ENCODE measurements at places on chromosomes 3 and 15.

GRCh38 chr3:116112696-116113095, 332.6 kb downstream of the LSAMP start:
- DNase-seq = no peak

GRCh38 chr3:70383360-70383831, 71.0 kb upstream of the MDFIC2 start:
- DNase-seq = no peak

GRCh38 chr3:47283193-47283537, 421 bp downstream of the KLHL18 start:
- peak; percentile 20 for DNase-seq

- no peak for DNase-seq
Measured at GRCh38 chr15:39301589-39301999, 279.3 kb upstream of the THBS1 start.

- no peak for DNase-seq
Measured at GRCh38 chr15:32888221-32888761, 170.5 kb downstream of the GREM1 start.

GRCh38 chr15:49864251-49864650, 243.4 kb downstream of the DTWD1 start:
- DNase-seq = no peak

DNA sequence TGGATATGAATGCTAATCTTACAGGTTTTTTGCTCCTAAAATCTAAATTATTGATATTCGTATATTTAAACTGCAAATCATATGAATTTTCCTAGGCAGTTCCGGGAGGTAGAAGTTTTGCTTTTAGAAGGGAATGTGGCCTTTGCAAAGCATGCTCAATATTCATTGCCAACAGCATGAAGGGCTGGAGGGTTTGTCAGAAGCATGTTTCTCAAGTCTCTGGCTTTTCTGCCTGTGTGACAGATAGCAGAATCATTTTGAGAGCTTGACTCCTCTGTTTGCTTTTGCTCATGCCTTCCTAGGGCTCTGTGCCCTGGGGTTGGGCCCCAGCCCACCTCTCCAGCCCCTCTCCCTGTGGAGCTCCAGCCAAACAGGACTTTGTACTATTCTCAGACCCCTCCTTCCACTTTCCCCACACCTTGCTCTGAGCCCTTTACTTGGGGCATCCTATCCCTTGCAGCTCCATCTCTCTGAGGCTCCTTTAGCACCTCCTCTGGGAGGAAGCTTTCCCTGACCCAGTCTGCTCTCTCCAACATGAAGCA, 91.3 kb downstream of the ARNT2 start:
- DNase-seq = no peak

DNA sequence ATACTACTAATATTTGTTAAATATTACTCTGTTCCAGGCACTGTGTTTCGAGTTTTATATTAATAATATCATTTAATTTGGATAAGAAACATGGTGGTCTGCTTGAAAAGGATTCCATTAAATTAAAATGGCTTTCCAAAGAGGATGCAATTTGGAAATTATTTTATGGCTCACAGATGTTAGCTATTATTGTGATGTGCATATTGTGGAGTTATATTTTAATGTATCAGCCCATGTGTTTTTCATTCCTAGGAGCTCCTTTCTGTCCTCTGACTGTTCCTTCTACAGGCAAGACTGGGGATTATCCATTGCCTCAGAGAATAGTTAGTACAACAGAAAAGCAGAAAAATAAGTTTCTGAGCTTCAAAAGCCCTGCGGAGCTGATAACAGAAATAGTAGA, 376.7 kb upstream of the PDZRN3 start:
- DNase-seq = no peak

GRCh38 chr3:5012367-5012766, 33.1 kb downstream of the BHLHE40 start:
- DNase-seq = no peak

DNA sequence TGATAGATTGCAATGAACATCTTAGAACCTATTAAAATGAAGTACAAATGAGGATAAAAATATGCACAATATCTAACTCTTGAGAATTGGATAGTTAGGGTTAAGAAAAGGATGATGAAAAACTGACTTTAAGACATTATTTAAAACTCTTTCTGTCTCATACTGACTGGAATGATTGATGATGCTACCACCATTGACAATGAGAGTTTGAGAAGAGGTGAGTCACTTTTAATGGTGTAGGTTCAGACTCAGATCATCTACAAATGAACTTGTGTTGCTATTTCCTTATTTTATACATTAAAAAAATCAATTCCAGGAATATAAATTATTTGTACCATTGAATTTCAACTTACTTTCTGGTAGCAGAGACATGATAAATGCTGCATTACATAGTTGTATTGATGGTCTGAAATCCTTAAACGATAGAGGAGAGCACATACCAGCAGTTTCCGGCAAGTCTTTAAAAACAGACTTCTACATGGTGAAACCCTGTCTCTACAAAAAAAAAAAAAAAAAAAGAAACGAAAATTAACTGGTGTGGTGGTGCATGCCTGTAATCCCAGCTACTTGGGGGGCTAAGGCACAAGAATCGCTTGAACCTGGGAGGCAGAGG, 409.0 kb downstream of the OTOL1 start:
- no peak for DNase-seq

- DNase-seq = no peak
Measured at GRCh38 chr15:70633103-70633831, 130.1 kb downstream of the UACA start.

- DNase-seq = no peak
Measured at GRCh38 chr3:130857336-130858026, 36.4 kb upstream of the ATP2C1 start.

GRCh38 chr15:40106203-40107161, 2.2 kb downstream of the BMF start:
- no peak for DNase-seq

- no peak for DNase-seq
Measured at GRCh38 chr3:176399193-176399592, 798.1 kb downstream of the TBL1XR1 start.

- no peak for DNase-seq
Measured at GRCh38 chr15:34084086-34084485, 17.6 kb downstream of the EMC7 start.

DNA sequence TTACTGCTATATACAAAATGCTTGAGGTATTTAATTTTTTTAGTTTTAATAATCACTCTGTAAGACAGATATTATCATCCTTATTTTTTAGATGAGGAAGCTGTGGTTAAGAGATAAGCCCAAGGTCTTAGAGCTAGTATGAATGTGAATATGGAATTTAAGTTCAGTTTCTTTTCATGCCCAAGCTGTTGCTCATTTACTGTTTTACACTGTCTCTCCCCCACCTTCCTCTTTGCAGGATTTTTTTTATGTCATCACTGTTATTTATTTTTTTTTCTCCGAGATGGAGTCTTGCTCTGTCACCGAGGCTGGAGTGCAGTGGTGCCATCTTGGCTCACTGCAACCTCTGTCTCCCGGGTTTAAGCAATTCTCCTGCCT, 22.5 kb downstream of the MAP2K5 start:
- no peak for DNase-seq

- DNase-seq = no peak
Measured at GRCh38 chr3:146275476-146275875, 24.6 kb upstream of the PLSCR4 start.

DNA sequence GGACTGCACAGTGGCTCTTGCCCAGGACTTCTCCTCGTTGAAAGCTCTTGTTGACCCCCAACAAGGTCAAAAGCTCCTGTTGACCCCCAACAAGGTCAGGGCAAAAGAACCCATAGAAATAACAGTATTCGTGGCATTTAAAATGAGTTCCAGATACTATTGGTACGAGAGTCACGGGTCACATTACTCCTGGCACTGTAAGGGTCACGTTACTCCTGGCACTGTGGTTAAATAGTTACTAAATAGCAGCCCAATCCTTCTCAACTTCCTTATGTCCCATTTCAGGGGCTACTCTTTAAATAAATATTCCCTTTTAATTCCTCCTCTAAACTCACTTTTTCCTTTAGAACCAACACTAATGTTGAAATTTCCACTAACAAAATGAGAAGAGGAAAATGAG, 18.2 kb upstream of the ADCY5 start:
- no peak for DNase-seq

- DNase-seq = no peak
Measured at GRCh38 chr3:48038971-48039481, 22.8 kb upstream of the MAP4 start.

- no peak for DNase-seq
Measured at GRCh38 chr3:194129581-194130133, 6.3 kb upstream of the HES1 start.

DNA sequence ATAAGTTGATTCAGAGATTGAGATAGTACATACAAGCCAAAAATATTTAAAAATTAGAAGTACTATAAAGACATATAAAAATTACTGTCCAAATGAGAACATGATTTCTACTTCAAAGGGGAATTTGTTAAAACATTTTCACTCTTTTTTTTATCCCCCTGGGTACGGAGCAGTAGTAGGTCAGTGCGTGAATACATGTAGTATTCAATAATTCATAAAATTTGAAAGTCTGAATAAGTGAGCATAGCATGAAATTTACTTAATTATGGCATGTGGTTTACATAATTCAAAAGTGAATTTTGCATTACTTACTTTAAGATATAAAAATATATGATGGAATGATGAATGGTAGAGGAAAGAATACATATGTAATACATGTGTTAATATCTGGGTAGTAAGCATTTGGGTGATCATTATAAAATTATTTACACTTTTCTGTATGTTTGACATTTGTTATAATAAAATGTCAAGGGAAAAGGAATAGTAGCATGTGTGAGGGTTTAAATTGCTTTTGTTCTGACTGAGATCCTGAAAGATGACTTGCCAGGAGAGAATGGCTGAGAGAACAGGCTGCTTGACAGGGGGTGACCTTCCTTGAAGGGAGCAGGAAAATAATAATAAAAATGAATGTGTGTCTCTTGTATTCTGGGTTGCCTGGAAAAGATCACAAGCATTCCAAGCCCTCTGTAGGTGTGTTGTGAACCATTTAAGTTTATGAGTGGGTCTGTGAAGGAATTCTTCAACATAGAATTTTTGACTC, 1178.8 kb downstream of the ZPLD1 start:
- no peak for DNase-seq

- DNase-seq = no peak
Measured at GRCh38 chr15:89305395-89305794, 29.2 kb downstream of the POLG start.

DNA sequence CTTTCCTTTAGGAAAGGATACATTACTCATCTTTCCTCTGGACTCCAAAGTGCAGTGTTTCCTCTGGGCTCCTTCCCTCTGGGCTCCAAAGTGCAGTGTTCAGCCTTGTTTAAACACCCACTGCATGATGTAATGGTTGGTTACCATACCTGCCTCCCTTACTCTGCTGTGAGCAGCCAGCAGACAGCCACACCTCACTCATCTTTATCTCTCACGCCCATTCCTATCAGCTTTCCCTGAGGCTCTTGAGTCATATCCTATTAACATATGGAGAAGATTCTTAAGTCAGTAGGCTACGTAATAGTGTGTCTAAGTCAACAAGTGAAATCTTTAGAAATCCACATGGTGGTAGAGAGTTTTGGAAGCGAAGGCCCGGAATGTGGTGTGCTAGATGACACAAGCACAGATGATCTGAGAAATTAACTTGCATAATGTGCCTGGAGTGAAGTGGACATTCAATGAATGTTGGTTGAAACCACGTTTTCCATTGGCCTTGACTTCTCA, 97.2 kb upstream of the CTNNB1 start:
- no peak for DNase-seq

- no peak for DNase-seq
Measured at GRCh38 chr3:100075851-100076730, 38.2 kb downstream of the FILIP1L start.

- no peak for DNase-seq
Measured at GRCh38 chr3:114668099-114668498, 374.3 kb downstream of the TIGIT start.

GRCh38 chr3:105788593-105788992, 80.2 kb downstream of the CBLB start:
- DNase-seq = no peak

DNA sequence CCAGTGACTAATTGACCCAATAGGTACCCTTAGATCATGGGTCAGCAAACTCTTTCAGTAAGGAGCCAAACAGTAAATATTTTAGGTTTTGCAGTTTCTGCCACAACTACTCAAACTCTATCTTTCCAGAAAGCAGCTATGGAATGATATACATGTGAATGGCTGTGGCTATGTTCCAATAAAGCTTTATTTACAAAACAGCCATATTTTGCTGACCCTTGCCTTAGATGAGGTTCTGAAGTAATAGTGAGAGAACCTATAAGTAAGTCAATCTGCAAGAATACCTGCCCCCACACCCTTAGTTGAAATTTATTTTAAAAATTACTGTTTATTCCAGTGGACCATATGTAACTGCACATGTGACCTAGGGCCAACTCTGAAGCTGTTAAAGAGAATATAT, 134.0 kb downstream of the CMSS1 start:
- no peak for DNase-seq

DNA sequence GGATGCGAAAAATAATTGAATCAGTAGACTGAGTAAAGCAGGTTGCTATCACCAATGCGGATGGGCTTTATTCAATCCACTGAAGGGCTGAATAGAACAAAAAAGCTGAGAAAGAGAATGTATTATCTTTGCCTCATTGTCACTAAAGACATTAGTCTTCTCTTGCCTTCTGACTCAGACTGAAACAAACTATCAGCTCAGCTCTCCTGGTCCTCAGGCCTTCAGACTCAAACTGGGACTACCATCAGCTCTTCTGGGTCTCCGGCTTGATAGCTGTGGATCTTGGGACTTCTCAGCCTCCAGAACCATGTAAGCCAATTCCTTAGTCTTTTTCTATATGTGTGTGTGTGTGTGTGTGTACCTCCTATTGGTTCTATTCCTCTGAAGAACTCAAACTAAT, 12.6 kb downstream of the IFT57 start:
- DNase-seq = no peak

DNA sequence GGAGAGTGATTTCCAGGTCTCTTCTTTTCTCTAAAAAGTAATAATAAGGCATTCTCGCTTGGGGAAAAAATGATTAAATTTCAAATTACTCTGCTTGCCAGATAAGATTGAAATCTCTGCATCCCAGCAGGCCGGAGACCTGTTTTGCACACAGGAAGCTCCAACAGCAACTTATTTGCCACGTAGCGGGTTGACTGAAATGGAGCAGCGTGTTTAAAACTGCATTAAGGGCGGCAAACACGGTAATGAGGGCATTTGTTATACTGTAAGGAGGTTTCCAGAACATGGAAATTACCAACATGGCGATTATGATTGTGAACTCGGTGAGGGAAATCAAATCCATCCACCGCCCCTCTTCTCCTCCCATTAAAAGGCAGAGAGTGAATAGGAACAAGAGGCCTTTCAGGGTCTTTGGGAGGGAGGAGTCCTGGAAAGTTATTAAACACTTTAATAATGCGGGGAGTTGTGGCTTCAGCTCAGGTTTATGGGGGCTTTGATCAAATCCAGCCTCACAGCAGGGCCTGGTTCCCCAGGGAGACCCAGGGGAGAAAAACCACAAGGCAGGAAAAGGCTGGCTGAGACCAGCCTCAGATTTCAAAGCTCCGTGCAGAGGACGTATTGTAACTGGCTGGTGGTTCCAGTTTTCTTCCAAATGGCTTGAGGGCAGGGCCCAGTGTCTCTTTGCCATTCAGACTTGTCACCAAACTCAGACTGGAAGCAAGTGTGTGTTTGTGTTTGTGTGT, 242.3 kb downstream of the TLE3 start:
- no peak for DNase-seq
